ENCODE measurements at places on chromosomes 16 and 17.

GRCh38 chr17:50181144-50181543, 15.3 kb downstream of the SGCA start:
- H3K27me3 ChIP-seq = no peaks in the 10 kb centered on the region
- no peak for DNase-seq
- no peak overlapping the region for H3K27ac ChIP-seq
- H3K36me3 ChIP-seq = no peaks in the 10 kb centered on the region
- peaks cover 30% of the 10 kb centered on the region for H3K4me1 ChIP-seq
- H3K4me3 ChIP-seq = no peak overlapping the region

DNA sequence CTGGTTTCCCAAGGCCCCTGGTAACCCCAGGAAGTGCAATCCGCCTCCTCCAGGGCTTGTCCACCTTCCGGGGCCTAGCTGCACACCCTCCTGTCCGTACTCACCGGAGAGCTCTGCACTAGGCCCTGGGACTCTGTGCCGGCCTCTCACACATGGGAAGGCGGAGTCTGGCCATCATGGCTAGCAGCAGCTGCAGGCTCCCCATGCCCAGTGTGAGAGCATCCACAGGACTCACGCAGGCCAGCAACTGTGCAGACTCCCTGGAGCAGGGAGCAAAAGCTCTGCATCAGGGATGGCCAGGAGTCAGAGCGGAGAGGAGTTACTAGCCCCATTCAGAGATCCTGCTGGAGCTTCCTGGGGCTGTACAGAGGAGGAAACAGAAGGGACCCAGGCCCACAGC, 20.2 kb downstream of the FOXN1 start:
- H3K27ac ChIP-seq = peak overlapping the region; percentile 88
- peaks cover 2% of the 10 kb centered on the region for H3K27me3 ChIP-seq
- no peak overlapping the region for H3K4me3 ChIP-seq
- DNase-seq = no peak
- peaks cover 13% of the 10 kb centered on the region for H3K36me3 ChIP-seq
- H3K4me1 ChIP-seq = peaks cover 38% of the 10 kb centered on the region

DNA sequence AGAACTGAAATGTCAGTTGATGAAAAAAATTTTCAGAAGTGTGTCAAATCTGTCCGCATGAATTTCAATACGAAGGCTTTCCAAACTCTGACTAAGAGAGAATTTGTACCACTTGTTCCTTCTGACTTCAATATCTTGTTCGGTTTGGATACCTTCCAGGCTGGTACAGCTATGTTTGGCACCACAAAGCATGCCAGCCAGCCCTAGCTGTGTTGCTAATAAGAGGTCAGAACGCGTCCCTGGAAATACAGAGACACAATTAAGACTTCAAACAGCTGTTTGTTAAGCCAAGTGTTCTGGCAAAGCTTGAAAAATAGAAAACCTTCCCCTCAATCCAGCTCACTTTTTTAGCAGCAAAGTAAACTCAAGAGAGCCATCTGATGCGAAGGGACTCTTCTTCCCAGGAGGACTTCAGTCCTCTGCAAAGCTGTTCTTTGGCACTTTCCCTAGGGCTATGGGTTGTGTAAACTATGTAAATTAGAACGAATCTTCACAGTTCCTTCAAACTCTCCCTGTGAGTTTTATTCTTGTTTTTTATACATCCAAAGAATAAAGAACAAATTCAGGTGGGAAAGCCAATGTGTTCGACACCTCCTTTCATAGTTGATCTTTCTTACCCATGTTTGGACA, 35.1 kb downstream of the GRB2 start:
- H3K36me3 ChIP-seq = peaks cover 13% of the 10 kb centered on the region
- H3K4me1 ChIP-seq = peaks cover 29% of the 10 kb centered on the region
- H3K27me3 ChIP-seq = no peaks in the 10 kb centered on the region
- DNase-seq = no peak

DNA sequence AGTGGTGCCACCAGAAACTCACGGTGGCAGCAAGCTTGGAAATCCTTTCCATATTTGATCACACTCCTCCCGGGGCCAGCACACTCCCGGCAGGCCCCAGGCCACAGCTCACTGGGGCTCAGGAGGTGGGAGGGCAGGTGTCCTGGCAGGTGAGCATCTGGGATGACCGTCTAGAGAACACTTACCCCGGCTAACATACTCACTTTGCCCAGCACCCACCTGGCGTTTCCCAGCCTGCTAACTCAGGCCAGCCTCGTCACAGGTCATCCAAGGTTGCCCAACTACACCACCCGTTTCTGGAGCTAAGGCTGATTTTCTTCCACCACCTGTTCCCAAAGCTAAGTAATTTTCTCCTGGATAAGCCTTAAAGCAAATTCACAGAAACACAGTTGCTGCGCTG, 24.9 kb downstream of the FBXO31 start:
- no peak overlapping the region for H3K4me3 ChIP-seq
- H3K27me3 ChIP-seq = no peaks in the 10 kb centered on the region
- peaks cover 6% of the 10 kb centered on the region for H3K4me1 ChIP-seq
- DNase-seq = no peak
- peaks cover 89% of the 10 kb centered on the region for H3K36me3 ChIP-seq
- H3K27ac ChIP-seq = no peak overlapping the region

- H3K4me1 ChIP-seq = peaks cover 14% of the 10 kb centered on the region
- peak overlapping the region; percentile 43 for H3K27ac ChIP-seq
- no peaks in the 10 kb centered on the region for H3K27me3 ChIP-seq
- H3K4me3 ChIP-seq = no peak overlapping the region
- peaks cover 6% of the 10 kb centered on the region for H3K36me3 ChIP-seq
Measured at GRCh38 chr17:15475631-15476354, 8.4 kb upstream of the CDRT4 start.

- H3K27me3 ChIP-seq = no peaks in the 10 kb centered on the region
- DNase-seq = no peak
- H3K36me3 ChIP-seq = no peaks in the 10 kb centered on the region
- no peaks in the 10 kb centered on the region for H3K4me1 ChIP-seq
Measured at GRCh38 chr17:56739376-56739775, 94.3 kb downstream of the C17orf67 start.

- peaks cover 81% of the 10 kb centered on the region for H3K27me3 ChIP-seq
- H3K4me3 ChIP-seq = no peak overlapping the region
- H3K27ac ChIP-seq = no peak overlapping the region
- DNase-seq = no peak
Measured at GRCh38 chr17:28999206-28999605, 6.6 kb downstream of the SEZ6 start.

GRCh38 chr17:38864636-38865398, 5.0 kb upstream of the LASP1 start:
- no peak overlapping the region for H3K27ac ChIP-seq
- H3K4me1 ChIP-seq = peaks cover 13% of the 10 kb centered on the region
- DNase-seq = no peak
- no peaks in the 10 kb centered on the region for H3K27me3 ChIP-seq
- no peaks in the 10 kb centered on the region for H3K36me3 ChIP-seq

DNA sequence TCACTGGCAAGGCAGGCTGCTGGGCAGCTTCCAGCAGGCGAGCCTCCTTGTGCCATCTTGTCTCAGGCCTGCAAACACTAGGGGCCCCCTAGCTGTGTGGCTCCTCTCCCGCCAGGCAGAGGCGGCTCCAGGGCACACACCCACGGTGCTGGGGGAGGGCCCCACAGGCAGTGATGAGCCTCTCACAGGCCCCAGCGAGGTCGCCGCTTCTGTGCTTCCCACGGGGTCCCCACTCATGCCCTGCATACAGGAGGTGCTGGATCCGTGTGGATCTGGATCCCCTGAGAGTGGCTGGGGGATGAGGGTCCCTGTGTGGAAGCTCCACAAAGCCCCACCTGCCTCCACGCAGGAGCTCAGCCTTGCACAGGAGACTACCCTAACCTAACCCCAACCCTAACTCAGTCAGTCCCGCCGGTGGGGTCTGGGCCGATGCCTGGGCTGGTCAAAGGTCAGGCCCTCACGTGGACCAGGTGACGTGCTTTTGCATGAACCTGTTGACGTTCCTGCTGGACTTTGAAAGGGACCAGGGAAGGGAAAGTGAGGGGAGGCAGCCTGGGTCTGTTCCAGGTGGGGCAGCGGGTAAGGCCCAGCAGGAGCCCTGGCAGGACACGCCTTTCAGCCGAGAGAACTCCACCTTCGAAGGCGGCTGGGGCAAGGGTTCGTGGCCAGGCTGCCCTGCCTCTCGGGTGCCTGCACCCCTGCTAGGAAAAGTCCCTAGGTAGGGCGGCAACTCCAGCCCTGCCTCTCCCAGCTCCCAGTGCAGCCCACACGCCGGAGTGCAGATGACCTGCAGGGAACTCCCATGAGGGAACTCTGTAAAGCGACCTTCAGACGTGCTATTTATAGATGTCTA, 5.2 kb downstream of the SECTM1 start:
- H3K4me3 ChIP-seq = no peak overlapping the region
- no peaks in the 10 kb centered on the region for H3K27me3 ChIP-seq
- H3K4me1 ChIP-seq = peaks cover 65% of the 10 kb centered on the region
- no peaks in the 10 kb centered on the region for H3K36me3 ChIP-seq

- no peak overlapping the region for H3K27ac ChIP-seq
- no peak for DNase-seq
- H3K36me3 ChIP-seq = no peaks in the 10 kb centered on the region
- no peaks in the 10 kb centered on the region for H3K27me3 ChIP-seq
- H3K4me3 ChIP-seq = no peak overlapping the region
Measured at GRCh38 chr16:83720981-83721380, 86.8 kb upstream of the HSBP1 start.

GRCh38 chr17:67442787-67443624, 65.9 kb downstream of the PITPNC1 start:
- H3K27me3 ChIP-seq = no peaks in the 10 kb centered on the region
- no peak for DNase-seq
- no peaks in the 10 kb centered on the region for H3K4me1 ChIP-seq
- H3K4me3 ChIP-seq = no peak overlapping the region
- H3K36me3 ChIP-seq = no peaks in the 10 kb centered on the region
- peak overlapping the region; percentile 7 for H3K27ac ChIP-seq

DNA sequence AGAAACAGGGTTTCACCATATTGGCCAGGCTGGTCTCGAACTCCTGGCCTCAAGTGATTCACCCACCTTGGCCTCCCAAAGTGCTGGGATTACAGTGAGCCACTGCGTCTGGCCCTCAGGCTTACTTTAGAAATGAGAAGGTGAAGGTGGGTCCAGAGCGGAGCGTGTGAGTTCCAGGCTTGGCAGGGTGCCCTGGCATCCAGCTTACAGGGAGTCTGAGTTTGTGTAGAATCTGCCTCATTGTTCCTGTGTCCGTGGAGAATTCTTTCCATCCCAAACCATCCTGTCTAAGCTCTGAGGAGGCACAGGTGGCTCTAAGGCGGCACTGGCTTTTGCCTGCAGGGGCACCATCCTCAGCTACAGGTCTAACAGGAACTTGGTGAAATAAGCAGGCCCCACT, 50.6 kb downstream of the RAB11FIP3 start:
- no peaks in the 10 kb centered on the region for H3K4me1 ChIP-seq
- H3K4me3 ChIP-seq = no peak overlapping the region
- no peak overlapping the region for H3K27ac ChIP-seq
- H3K27me3 ChIP-seq = no peaks in the 10 kb centered on the region
- no peak for DNase-seq

- no peaks in the 10 kb centered on the region for H3K4me1 ChIP-seq
- peaks cover 45% of the 10 kb centered on the region for H3K27me3 ChIP-seq
- no peaks in the 10 kb centered on the region for H3K36me3 ChIP-seq
- H3K4me3 ChIP-seq = no peak overlapping the region
- H3K27ac ChIP-seq = no peak overlapping the region
Measured at GRCh38 chr17:60102632-60103096, 23.9 kb upstream of the HEATR6 start.

DNA sequence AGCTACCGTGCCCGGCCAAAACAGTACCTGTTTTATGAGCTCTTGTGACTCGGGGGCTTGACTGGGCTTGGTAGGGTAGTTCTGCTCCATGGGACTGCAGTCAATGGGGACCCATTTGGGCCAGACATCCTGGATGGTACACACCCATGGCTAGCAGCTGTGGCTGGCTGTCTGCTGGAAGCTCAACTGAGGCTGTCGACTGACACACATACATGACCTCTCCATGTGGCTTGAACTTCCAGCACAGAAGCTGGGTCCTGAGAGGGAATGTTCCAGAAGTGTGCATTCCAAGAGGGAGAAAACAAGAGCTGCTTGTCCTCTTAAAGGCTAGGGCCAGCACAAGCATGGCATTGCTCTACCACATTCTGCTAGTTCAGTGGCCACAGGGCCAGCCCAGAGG, 14.9 kb upstream of the NKD1 start:
- no peaks in the 10 kb centered on the region for H3K4me1 ChIP-seq
- no peaks in the 10 kb centered on the region for H3K36me3 ChIP-seq
- H3K27me3 ChIP-seq = no peaks in the 10 kb centered on the region
- H3K27ac ChIP-seq = no peak overlapping the region
- no peak overlapping the region for H3K4me3 ChIP-seq
